Activated T-helper 2 cell treated with anti-CD3 and anti-CD28 coated beads, Interferon-gamma antibody, Interleukin-2, Interleukin-4, amounts not matched to agents 10 μg/mL and 5 μg/mL and 100 μg/mL, durations not matched to agents 14 hours and 24 hours and 36 hours (primary cell): ENCODE measurements at places on chromosomes 12 and 14. TPM values are rescaled to one million over a fixed set of nuclear protein-coding genes. Genes with fewer than 3 reads are reported as not detected.

Gene KRT83
- total RNA-seq = not detected in 2 replicates

Gene WNT1
- total RNA-seq = 0.60 and 0.66 TPM in 2 replicates

Gene PRR4
- 1.6 and 1.7 TPM in 2 replicates for total RNA-seq

Gene HOXC11
- not detected in 2 replicates for total RNA-seq

Gene GPR132
- total RNA-seq = 27.1 and 29.8 TPM in 2 replicates

Gene TUNAR
- total RNA-seq = not detected in 2 replicates

Gene ABCD2
- 5.8 TPM in 2 replicates for total RNA-seq

Gene EMP1
- total RNA-seq = 9.5 and 10.2 TPM in 2 replicates

Gene TBK1
- 34.1 and 35.3 TPM in 2 replicates for total RNA-seq

Gene LTBR
- total RNA-seq = 0.32 and 0.50 TPM in 2 replicates

Gene TBX5
- not detected in 2 replicates for total RNA-seq

GRCh38 chr12:53530061-53530460, 22.8 kb upstream of the NPFF start:
- no peaks in the 10 kb centered on the region for H3K4me1 ChIP-seq
- peaks cover 38% of the 10 kb centered on the region for H3K36me3 ChIP-seq
- H3K27me3 ChIP-seq = no peaks in the 10 kb centered on the region
- DNase-seq = no peak

DNA sequence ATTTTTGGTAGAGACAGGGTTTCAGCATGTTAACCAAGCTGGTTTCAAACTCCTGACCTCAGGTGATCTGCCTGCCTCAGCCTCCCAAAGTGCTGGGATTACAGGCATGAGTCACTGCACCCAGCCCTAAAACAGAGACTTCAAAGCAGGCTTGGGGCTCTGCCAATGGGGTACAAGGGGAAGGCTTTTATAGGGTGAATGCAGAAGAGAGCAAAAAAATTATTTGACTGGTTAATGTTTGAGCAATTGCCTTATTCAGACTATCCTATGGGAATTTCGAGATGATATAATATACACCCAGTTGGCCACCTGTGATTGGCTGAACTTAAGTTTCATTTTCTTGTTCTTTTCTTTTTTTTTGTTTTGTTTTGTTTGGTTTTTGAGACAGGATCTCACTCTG, 31.5 kb upstream of the ACTN1 start:
- no peaks in the 10 kb centered on the region for H3K27me3 ChIP-seq
- no peak overlapping the region for H3K4me3 ChIP-seq
- H3K27ac ChIP-seq = no peak overlapping the region
- DNase-seq = no peak

GRCh38 chr14:55274751-55275150, 3.5 kb downstream of the FBXO34 start:
- peaks cover 22% of the 10 kb centered on the region for H3K36me3 ChIP-seq
- no peak overlapping the region for H3K27ac ChIP-seq
- DNase-seq = no peak
- peaks cover 66% of the 10 kb centered on the region for H3K4me1 ChIP-seq
- H3K4me3 ChIP-seq = no peak overlapping the region

DNA sequence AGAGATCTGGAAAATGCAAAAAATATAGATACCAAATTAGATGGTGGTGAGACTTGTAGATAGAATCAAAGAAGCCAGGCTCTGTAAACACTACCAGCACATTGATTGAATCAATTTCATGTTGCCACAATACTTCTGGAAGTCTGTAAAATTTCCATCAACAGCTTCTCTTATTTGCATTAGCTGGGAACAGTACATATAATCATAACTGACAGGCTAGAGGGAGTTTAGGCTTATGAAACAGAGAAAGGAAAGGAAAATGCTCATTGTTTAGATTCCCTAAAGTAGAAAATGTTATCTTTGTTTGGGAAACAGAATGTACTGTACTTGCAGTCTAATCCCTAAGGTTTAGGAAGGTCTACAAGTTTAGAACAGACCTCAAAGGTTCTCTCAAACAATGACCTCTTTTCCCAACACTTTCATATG, 335.2 kb downstream of the CEP128 start:
- no peaks in the 10 kb centered on the region for H3K4me1 ChIP-seq
- no peak for DNase-seq
- no peaks in the 10 kb centered on the region for H3K27me3 ChIP-seq
- H3K27ac ChIP-seq = no peak overlapping the region
- H3K4me3 ChIP-seq = no peak overlapping the region
- H3K36me3 ChIP-seq = no peaks in the 10 kb centered on the region

GRCh38 chr12:12527820-12528296, 34.8 kb downstream of the DUSP16 start:
- H3K4me3 ChIP-seq = no peak overlapping the region
- DNase-seq = no peak
- peak overlapping the region; percentile 81 for H3K27ac ChIP-seq
- H3K36me3 ChIP-seq = peaks cover 41% of the 10 kb centered on the region
- H3K27me3 ChIP-seq = no peaks in the 10 kb centered on the region

- no peaks in the 10 kb centered on the region for H3K36me3 ChIP-seq
- no peak overlapping the region for H3K4me3 ChIP-seq
- H3K4me1 ChIP-seq = peaks cover 8% of the 10 kb centered on the region
These were observed 22.2 kb downstream of the LLPH start for GRCh38 chr12:66108386-66108785.

GRCh38 chr12:25771041-25771440, 187.4 kb upstream of the RASSF8 start:
- no peak overlapping the region for H3K27ac ChIP-seq
- no peak overlapping the region for H3K4me3 ChIP-seq
- peaks cover 5% of the 10 kb centered on the region for H3K27me3 ChIP-seq
- peaks cover 3% of the 10 kb centered on the region for H3K4me1 ChIP-seq
- no peaks in the 10 kb centered on the region for H3K36me3 ChIP-seq
- DNase-seq = no peak

GRCh38 chr12:115507951-115508722, 769.4 kb downstream of the MED13L start:
- no peaks in the 10 kb centered on the region for H3K27me3 ChIP-seq
- no peaks in the 10 kb centered on the region for H3K36me3 ChIP-seq
- no peak overlapping the region for H3K4me3 ChIP-seq
- H3K27ac ChIP-seq = no peak overlapping the region

GRCh38 chr14:105526776-105527380, 495 bp downstream of the TMEM121 start:
- DNase-seq = no peak
- peaks cover 25% of the 10 kb centered on the region for H3K27me3 ChIP-seq
- H3K4me3 ChIP-seq = peak overlapping the region; percentile 71
- H3K27ac ChIP-seq = peak overlapping the region; percentile 38
- peaks cover 2% of the 10 kb centered on the region for H3K4me1 ChIP-seq
- no peaks in the 10 kb centered on the region for H3K36me3 ChIP-seq

- H3K27me3 ChIP-seq = peaks cover 83% of the 10 kb centered on the region
- no peak overlapping the region for H3K27ac ChIP-seq
- H3K36me3 ChIP-seq = no peaks in the 10 kb centered on the region
- peaks cover 47% of the 10 kb centered on the region for H3K4me1 ChIP-seq
These were observed 849 bp downstream of the WNT1 start for GRCh38 chr12:48978741-48979601.

DNA sequence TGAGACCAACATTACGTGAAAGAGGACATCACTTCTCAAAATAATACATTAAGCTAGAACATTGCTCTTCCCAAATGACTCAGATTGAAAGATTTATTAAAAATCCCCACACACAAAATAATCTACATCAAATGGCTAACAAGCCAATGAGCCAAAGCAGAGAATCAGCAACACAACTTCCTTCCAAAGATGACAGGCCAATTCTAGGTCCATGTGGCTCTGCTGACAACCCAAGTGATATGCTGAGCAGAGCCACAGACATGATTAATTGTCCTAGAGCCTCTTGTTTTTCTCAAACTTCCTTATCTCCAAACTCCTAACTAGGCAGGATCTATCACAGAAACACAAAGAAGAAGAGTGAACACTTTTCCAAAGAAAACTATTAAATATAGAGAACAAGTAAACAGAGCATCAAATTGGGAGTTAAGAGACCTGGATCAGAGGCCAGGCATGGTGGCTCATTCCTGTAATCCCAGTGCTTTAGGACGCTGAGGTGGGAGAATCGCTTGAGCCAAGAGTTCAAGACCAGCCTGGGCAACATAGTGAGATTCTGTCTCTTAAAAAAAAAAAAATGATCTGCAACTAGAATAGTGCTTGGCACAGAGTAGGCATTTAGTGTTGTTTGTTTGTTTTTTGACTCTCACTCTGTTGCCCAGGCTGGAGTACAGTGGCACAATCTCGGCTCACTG, 38.5 kb downstream of the SENP1 start:
- H3K4me1 ChIP-seq = no peaks in the 10 kb centered on the region
- peaks cover 70% of the 10 kb centered on the region for H3K36me3 ChIP-seq
- no peaks in the 10 kb centered on the region for H3K27me3 ChIP-seq
- DNase-seq = no peak
- H3K27ac ChIP-seq = no peak overlapping the region
- H3K4me3 ChIP-seq = no peak overlapping the region

- H3K27me3 ChIP-seq = peaks cover 23% of the 10 kb centered on the region
- peak overlapping the region; percentile 70 for H3K4me3 ChIP-seq
- H3K36me3 ChIP-seq = no peaks in the 10 kb centered on the region
- peaks cover 18% of the 10 kb centered on the region for H3K4me1 ChIP-seq
- no peak for DNase-seq
These were observed 56.7 kb downstream of the TTC7B start for GRCh38 chr14:90759370-90760077.

DNA sequence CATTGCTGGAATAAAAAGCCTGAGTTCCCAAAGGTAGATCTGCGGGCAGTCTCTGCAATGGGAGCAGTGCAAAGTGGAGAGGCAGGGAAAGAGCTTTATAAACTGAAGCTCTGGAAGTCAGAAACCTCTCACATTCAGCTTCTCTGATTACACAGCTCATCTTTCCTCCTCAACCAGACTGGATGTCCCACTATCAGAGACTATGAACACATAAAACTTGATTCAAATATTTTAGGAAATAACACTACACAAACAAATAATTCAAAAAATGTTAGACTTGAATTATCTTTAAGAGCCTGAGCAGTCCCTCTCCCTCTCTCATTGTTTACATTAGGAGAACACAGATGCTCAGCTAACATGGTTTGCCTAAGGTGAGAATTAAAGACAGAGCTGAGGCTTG, 72.9 kb downstream of the DENND5B start:
- H3K27ac ChIP-seq = no peak overlapping the region
- no peaks in the 10 kb centered on the region for H3K4me1 ChIP-seq
- DNase-seq = no peak
- H3K36me3 ChIP-seq = no peaks in the 10 kb centered on the region
- H3K27me3 ChIP-seq = peaks cover 3% of the 10 kb centered on the region

DNA sequence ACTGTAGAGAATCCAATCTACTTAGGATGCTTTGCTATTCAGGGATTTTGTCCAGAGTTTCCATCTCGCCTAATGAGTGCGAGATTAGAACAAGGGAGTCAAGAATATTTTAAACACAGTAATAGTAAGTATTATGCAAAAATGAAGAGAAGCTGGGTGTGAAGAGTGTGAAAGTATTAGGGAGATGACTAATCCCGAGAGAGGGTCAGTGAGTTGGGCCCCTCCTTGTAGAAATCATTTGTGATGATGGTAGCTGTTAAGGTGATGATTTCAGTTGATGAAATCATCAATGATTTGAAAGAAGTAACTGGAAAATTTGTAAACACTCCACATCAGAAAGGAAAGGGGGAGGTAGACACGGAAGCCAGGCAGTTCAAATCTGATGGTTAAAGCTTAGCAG, 478.9 kb upstream of the MGAT4C start:
- H3K4me1 ChIP-seq = no peaks in the 10 kb centered on the region
- no peak for DNase-seq
- H3K4me3 ChIP-seq = no peak overlapping the region
- no peaks in the 10 kb centered on the region for H3K27me3 ChIP-seq
- H3K27ac ChIP-seq = no peak overlapping the region

- H3K36me3 ChIP-seq = no peaks in the 10 kb centered on the region
- DNase-seq = no peak
- H3K27ac ChIP-seq = no peak overlapping the region
These were observed 59.2 kb upstream of the ZDHHC17 start for GRCh38 chr12:76704693-76705092.

DNA sequence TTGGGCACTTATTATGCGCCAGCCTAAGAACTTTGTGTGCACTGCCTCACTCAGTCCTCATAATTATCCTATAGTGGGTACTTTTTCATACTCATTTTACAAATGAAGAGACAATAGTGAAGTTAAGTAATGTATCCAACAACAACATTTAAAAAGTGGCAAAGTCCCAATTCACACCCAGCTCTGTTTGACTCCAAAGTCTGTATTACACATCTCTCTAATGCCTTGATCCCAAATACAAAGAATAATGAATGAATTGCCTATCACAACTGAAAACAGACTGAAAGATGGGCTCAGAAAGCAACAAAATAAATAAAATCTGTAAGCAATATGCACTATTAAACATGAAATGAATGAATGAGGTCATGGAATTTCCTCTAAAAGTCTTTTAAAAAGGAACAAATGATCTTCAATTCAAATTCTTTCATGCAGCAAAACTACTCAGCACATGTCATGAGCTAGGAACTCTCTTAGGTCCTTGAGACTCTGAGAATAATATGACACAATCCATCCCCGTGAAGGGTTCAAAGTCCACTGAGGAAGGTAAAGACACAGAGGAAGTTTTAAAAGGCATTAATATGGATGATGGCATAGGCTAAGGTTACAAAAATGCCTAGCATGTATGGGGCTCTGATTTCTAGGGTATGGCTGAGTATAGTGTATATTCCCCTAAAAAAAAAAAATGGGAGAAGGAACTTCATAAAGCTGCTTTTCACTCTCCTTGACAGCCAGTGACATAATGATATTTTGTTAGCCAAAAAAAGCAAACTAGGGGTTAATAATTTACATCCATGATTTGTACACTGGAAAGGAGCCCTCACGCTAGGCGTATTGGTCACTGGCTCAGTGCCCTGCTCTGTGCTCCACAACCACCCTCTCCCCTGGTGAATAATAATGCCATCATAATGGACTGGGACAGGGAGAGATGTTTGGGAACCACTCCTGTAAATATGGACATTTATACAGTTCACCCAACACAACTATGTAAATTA, 103.4 kb downstream of the SLC2A13 start:
- H3K36me3 ChIP-seq = no peaks in the 10 kb centered on the region
- H3K4me1 ChIP-seq = no peaks in the 10 kb centered on the region
- DNase-seq = no peak
- H3K4me3 ChIP-seq = no peak overlapping the region

DNA sequence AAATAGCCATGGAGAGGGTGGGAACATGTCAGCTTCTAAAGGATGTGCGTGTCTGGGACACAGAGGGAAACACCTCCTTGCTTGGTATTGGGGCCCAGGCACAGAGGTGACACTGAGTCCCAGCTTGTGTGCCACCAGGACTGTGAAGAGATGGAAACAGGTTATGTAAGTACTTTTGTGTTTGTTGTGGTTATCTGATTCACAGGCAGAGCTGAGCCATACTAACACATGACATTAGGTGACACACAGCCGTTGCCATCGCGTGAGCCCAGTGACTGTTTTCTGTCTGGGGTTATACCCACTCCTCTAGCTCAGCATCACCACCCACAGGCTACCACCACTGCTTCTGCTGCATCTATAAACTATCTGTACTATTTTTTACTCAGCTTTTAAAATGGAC, 12.1 kb upstream of the FLVCR2 start:
- peak overlapping the region; percentile 85 for H3K27ac ChIP-seq
- H3K36me3 ChIP-seq = no peaks in the 10 kb centered on the region
- peaks cover 65% of the 10 kb centered on the region for H3K4me1 ChIP-seq
- no peaks in the 10 kb centered on the region for H3K27me3 ChIP-seq

GRCh38 chr14:99818503-99819036, 25.4 kb downstream of the EML1 start:
- H3K4me1 ChIP-seq = peaks cover 10% of the 10 kb centered on the region
- DNase-seq = no peak
- H3K36me3 ChIP-seq = no peaks in the 10 kb centered on the region
- H3K27ac ChIP-seq = no peak overlapping the region
- H3K4me3 ChIP-seq = no peak overlapping the region

GRCh38 chr12:105744371-105745058, 394.2 kb downstream of the NUAK1 start:
- no peak for DNase-seq
- H3K36me3 ChIP-seq = no peaks in the 10 kb centered on the region
- H3K4me3 ChIP-seq = no peak overlapping the region

- no peaks in the 10 kb centered on the region for H3K27me3 ChIP-seq
- H3K27ac ChIP-seq = no peak overlapping the region
- no peaks in the 10 kb centered on the region for H3K36me3 ChIP-seq
These were observed 95.8 kb downstream of the C12orf42 start for GRCh38 chr12:103399986-103400385.
